ENCODE measurements at places on chromosomes 1 and 21. TPM values are rescaled to one million over a fixed set of nuclear protein-coding genes. Genes with fewer than 3 reads are reported as not detected.

PRR9 gene
- total RNA-seq = not detected

CDCA8 gene
- total RNA-seq = 6.1 TPM

STPG1 gene
- total RNA-seq = 4.2 TPM

OR6N2 gene
- not detected for total RNA-seq

TMPRSS3 gene
- not detected for total RNA-seq
